ENCODE measurements at places on chromosomes 11 and 22. TPM values are rescaled to one million over a fixed set of nuclear protein-coding genes. Genes with fewer than 3 reads are reported as not detected.

Gene GPHA2
- not detected for total RNA-seq

Gene CASP12
- 0.64 TPM for total RNA-seq

Gene C22orf31
- not detected for total RNA-seq

Gene DDIAS
- total RNA-seq, result 12.3 TPM

Gene FXYD6
- total RNA-seq, result 0.30 TPM

Gene FOLR1
- total RNA-seq, result not detected

Gene RAG2
- not detected for total RNA-seq

Gene OR10A3
- not detected for total RNA-seq

Gene TESMIN
- total RNA-seq, result 5.3 TPM

Gene CNIH2
- not detected for total RNA-seq

Gene SLC1A2
- not detected for total RNA-seq

Gene TSKU
- total RNA-seq, result 16.9 TPM

Gene TPST2
- total RNA-seq, result 59.3 TPM

Gene SHANK3
- total RNA-seq, result 27.8 TPM

Gene BTG4
- not detected for total RNA-seq

Gene EFCAB6
- total RNA-seq, result under 0.01 TPM

Gene OR10A2
- not detected for total RNA-seq

Gene DHCR7
- 54.8 TPM for total RNA-seq

Gene TBX1
- total RNA-seq, result 14.5 TPM

Gene TENM4
- total RNA-seq, result not detected

Gene LRRC4C
- not detected for total RNA-seq

Gene SAA2
- total RNA-seq, result not detected

Gene ART1
- not detected for total RNA-seq

Gene CRYAB
- not detected for total RNA-seq

Gene CELF1
- total RNA-seq, result 53.2 TPM

Gene NECTIN1
- 13.9 TPM for total RNA-seq

Gene MYO18B
- not detected for total RNA-seq

Gene RFPL1
- not detected for total RNA-seq

Gene OR52I2
- not detected for total RNA-seq

Gene ATP5MG
- total RNA-seq, result 56.3 TPM
